ENCODE measurements at places on chromosomes 6 and 20. TPM values are rescaled to one million over a fixed set of nuclear protein-coding genes. Genes with fewer than 3 reads are reported as not detected.

DNA sequence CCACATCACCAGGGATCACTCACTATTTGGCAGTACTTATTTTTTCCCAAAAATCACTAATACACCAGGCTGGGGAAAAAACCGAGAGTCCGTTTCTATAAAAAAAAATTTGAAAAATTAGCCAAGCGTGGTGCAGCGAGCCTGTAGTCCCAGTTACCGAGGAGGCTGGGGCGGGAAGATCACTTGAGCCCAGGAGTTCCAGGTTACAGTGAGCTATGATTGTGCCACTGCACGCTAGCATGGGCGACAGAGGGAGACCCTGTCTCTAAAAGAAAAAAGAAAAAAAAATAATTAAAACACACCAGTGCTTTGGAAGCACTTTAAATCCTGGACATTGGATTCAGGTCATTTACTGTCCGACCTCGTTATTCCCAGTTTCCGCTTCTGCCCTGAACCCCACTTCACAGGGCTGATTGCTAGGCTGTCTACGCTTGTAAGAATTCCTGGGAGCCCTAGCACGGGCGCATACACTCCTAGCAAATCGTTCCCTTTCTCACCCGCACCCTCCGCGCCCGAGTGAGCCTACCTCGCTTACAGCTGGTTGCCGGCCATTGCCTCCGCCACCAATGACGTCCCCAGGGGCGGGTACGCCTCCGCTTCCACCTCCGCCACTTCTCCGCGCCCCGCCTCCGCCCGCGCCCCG, at the start of gene TPMT:
Gene TPMT (minus strand): TSS at position 571 of the 643 bp plus-strand sequence. CDS start 5,950 bp downstream, outside the sequence.
- H3K27me3 ChIP-seq = no peaks in the 10 kb centered on the region
- peak within 1 kb of the TSS; percentile 93 for H3K27ac ChIP-seq
- H3K4me1 ChIP-seq = peaks cover 29% of the 10 kb centered on the region
- H3K4me3 ChIP-seq = peak within 1 kb of the TSS; percentile 93
- peak; percentile 42 for DNase-seq
- peaks cover 6% of the 10 kb centered on the region for H3K36me3 ChIP-seq

GRCh38 chr6:113570161-113570560, 287.0 kb upstream of the MARCKS start:
- H3K4me3 ChIP-seq = no peak overlapping the region
- H3K27me3 ChIP-seq = no peaks in the 10 kb centered on the region

DNA sequence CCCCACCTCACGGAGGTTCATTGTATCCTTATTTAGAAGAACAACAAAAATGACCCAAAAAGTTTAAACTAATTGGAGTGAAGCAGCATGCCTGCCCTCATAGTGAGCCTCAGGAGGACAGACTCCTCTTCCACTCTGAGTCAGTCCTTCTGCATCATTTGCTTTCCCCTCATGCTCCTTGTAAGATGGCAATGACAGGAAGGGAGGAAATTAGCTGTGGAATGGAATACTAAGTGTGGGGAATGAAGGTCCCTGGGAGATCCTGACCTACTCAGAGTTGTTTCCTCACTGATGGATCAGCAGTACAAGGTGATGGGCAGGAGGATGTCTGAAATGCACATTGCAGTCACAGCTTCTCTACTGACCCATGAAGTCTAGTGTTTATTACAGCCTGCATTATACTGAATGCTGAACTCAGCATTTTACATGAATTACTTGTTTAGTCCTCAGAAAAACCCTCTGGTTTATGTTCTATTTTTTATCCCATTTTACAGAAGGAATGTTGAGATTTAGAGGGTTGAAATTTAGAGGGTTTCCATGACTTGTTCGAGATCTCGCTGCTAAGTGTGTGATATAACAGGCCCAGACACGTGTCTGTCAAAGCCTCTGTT, 212.0 kb upstream of the PCSK2 start:
- H3K27me3 ChIP-seq = no peaks in the 10 kb centered on the region
- H3K27ac ChIP-seq = no peak overlapping the region
- no peaks in the 10 kb centered on the region for H3K36me3 ChIP-seq

DNA sequence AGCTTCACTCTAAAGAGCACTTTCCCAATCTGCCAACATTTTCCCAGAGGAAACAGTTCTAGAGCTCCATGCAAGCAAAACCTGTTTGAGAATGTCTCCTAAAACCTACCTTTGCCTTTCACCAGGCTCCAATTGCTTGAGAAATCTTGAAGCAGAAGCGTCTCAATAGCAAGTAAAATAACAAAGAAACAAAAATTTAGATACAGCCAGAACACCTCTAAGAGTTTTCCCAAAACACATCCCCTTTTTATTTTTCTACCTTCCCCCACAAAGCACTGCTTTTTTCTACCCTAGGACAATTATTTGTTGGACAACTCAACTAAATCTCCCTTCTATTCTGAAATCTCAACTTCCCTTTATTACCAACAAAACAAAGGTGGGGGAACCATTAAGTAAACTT, 3.6 kb downstream of the VGLL2 start:
- H3K36me3 ChIP-seq = peaks cover 1% of the 10 kb centered on the region
- no peak overlapping the region for H3K27ac ChIP-seq
- no peak overlapping the region for H3K4me3 ChIP-seq
- DNase-seq = no peak

- peaks cover 21% of the 10 kb centered on the region for H3K4me1 ChIP-seq
- no peak for DNase-seq
- no peaks in the 10 kb centered on the region for H3K27me3 ChIP-seq
- no peak overlapping the region for H3K27ac ChIP-seq
- H3K4me3 ChIP-seq = no peak overlapping the region
These were observed 36.5 kb downstream of the SYNJ2 start for GRCh38 chr6:158018041-158018771.

DNA sequence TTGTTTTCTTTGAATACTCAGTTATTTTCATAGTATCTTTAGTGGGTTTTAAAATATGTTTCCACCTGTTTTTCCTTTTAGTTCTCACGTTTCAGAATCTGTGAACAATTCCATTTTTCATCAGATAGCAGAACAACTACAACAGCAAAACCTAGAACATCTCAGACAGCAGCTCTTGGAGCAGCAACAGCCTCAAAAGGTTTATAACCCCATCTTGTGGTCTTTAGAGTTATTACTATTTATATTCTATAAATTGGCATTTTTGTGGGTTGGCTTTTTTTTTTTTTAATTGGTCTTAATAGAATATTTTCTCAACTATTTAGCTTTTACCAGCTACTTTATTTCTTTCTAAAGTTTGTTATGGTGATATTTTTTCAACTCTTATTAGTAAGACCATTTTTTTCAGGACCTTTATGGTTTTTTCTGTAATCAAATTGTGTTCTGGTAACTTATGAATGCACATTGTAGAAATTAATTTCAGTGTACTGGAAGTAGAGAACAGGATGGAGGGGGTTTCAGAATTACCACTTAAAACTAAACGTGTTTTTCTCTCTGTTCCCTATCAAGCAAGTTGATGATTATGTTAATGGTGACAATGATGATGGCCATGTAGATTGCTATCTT, 72.2 kb downstream of the SCAF8 start:
- H3K27me3 ChIP-seq = no peaks in the 10 kb centered on the region
- H3K4me1 ChIP-seq = peaks cover under 1% of the 10 kb centered on the region
- H3K36me3 ChIP-seq = peaks cover 28% of the 10 kb centered on the region
- H3K4me3 ChIP-seq = no peak overlapping the region
- DNase-seq = no peak
- H3K27ac ChIP-seq = no peak overlapping the region

- H3K27me3 ChIP-seq = no peaks in the 10 kb centered on the region
- no peak overlapping the region for H3K4me3 ChIP-seq
- H3K36me3 ChIP-seq = no peaks in the 10 kb centered on the region
- no peak for DNase-seq
- no peaks in the 10 kb centered on the region for H3K4me1 ChIP-seq
- H3K27ac ChIP-seq = no peak overlapping the region
These were observed 36.9 kb downstream of the BMP6 start for GRCh38 chr6:7762760-7763159.

DNA sequence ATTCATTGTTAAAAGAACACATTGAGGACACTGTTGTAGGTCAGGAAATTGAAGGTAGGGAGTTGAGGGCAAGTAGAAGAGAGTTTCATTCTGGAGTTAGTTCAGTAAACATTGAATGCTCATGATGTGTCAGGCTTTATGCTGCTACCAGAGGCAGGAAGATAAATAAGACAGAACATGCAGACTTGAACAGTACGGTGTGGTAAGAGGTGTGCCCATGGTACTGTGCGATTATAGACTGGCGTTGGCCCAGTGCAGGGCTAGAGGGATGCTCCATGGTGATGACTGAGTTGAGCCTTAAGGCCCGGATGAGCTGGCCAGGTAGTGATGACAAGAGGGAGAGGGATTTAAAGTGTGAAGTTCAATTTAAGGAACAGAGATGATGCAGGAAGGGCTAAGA, 50.8 kb downstream of the CARMIL1 start:
- H3K4me3 ChIP-seq = no peak overlapping the region
- peaks cover 6% of the 10 kb centered on the region for H3K27me3 ChIP-seq
- H3K4me1 ChIP-seq = no peaks in the 10 kb centered on the region
- H3K27ac ChIP-seq = no peak overlapping the region
- DNase-seq = no peak

- H3K36me3 ChIP-seq = no peaks in the 10 kb centered on the region
- peaks cover 11% of the 10 kb centered on the region for H3K4me1 ChIP-seq
- DNase-seq = no peak
These were observed 891 bp upstream of the GHRH start for GRCh38 chr20:37262505-37262904.

DNA sequence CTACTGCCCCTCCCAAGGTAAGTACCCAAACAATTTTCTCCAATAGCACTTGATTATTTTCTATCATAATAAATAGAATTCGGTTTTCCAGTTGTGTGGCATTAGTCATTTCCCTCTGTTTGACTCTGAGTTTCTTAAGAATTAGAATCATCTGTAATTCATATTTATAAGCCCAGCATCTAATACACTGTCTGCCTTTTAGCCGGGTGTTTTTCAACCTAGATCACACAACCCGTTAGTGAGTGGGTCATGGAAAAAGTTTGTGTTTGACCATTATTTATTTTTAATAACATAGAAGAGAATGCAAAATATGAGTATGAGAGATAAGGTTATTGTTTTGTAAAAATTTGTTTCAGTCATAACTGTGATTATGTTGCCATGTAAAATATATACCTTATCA, 701.6 kb downstream of the RFPL4B start:
- H3K27me3 ChIP-seq = no peaks in the 10 kb centered on the region
- no peaks in the 10 kb centered on the region for H3K36me3 ChIP-seq
- H3K4me1 ChIP-seq = no peaks in the 10 kb centered on the region
- H3K27ac ChIP-seq = no peak overlapping the region
- DNase-seq = no peak

- H3K27ac ChIP-seq = no peak overlapping the region
- no peak overlapping the region for H3K4me3 ChIP-seq
- H3K36me3 ChIP-seq = no peaks in the 10 kb centered on the region
- no peak for DNase-seq
These were observed 60.2 kb downstream of the UBE2V1 start for GRCh38 chr20:50052550-50053361.

DNA sequence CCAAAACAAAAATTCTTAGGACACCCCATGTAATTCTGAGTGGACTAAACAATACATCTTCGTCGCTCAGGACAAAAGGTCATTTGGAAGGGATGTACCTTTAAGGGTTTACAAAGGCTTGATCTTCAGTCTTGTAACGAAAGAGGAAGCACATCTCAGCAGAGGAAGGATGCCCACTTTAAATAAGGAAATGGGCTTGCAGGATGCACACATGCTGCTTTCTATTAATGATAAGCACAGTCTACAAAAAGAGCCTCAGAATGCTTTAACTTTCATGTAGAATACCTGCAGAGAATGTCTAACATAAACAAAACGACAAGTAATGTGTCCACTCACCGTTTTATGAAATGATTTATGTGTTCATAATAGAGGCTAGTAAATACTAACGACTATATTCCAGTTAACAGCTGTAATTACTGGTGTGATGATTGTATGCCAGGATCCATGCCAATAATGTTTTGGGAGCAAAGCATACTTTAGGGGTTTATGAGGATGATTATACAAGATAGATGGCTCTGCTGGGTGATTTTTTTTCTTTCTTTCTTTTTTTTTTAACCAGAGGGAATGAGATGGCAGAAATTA, 216.9 kb downstream of the GMDS start:
- H3K4me1 ChIP-seq = peaks cover 9% of the 10 kb centered on the region
- DNase-seq = no peak
- H3K27ac ChIP-seq = peak overlapping the region; percentile 31
- peaks cover 1% of the 10 kb centered on the region for H3K36me3 ChIP-seq
- no peak overlapping the region for H3K4me3 ChIP-seq

DNA sequence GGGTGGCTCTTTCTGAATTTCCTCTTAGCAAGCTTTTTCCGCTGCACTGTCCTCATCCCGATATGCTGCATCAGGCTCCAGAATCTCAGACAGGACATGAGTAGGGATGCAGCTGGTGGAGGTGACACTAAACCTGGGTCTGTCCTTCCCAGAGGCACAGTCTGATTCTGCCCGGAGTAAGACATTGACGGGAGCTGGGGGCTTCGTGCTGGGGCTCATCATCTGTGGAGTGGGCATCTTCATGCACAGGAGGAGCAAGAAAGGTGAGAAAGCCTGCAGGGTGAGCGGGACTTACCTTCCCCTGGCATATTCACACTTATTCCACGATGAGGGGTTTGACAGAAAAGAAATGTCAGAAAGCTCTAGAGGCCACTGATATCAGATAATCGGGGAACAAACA, 9.8 kb downstream of the HLA-DPB1 start:
- H3K4me1 ChIP-seq = peaks cover 16% of the 10 kb centered on the region
- no peaks in the 10 kb centered on the region for H3K27me3 ChIP-seq
- H3K27ac ChIP-seq = no peak overlapping the region
- no peak overlapping the region for H3K4me3 ChIP-seq

DNA sequence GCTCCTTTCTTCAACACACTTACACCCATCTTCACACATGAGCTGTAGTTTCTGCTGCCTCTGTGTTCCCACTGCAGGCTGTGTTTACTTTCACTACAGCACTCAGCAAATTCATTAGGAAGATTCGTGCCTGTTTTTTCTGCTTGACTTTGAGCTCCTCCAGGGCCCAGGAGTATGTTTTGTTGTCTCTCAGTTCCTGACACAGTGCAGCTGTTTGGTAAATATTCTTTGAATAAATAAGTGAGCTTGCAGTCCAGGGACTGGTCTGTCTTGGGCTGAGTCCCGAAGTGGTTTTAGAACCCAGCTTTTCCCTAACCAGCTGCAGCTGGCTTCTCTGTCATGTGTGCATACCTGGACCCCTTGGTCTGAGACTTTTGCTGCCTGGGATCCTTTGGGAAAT, 46.6 kb upstream of the CCN6 start:
- H3K4me3 ChIP-seq = no peak overlapping the region
- no peak for DNase-seq
- H3K4me1 ChIP-seq = no peaks in the 10 kb centered on the region
- no peaks in the 10 kb centered on the region for H3K27me3 ChIP-seq

DNA sequence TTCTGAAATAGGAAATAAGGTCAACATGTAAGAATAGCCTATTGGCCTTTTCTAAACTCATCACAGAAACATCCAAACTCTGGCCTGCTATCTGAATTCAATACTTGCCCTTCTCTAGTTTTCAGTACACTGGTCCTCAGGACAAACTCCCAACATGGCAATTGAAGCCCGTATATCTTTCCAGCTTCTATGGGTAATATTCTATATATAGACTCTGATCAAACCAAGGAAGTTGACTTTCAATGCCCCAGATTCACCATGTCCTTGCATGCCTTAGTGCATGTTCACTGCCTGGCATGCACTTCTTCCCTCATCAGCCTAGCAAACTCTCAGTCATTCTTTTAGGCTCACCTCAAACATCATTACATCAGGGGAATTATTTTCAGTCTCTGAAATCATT, 73.2 kb downstream of the RSPO3 start:
- no peak overlapping the region for H3K27ac ChIP-seq
- H3K27me3 ChIP-seq = peaks cover 5% of the 10 kb centered on the region
- no peaks in the 10 kb centered on the region for H3K4me1 ChIP-seq
- H3K36me3 ChIP-seq = no peaks in the 10 kb centered on the region
- no peak overlapping the region for H3K4me3 ChIP-seq

The NEURL2 gene
- total RNA-seq = 1.9 TPM

The MED20 gene
- 21.9 TPM for total RNA-seq

The UQCC2 gene
- total RNA-seq = 94.8 TPM

The SLA2 gene
- total RNA-seq = 140 TPM

The TRIM40 gene
- total RNA-seq = not detected

Data from activated CD8-positive, alpha-beta memory T cell treated with anti-CD3 and anti-CD28 coated beads, Interleukin-2, amount 10 ng/mL, durations not matched to agents 7 days and 5 days (primary cell).